ENCODE measurements at places on chromosomes 12 and 14.

GRCh38 chr12:128418944-128419343, 152.0 kb downstream of the TMEM132C start:
- no peak for DNase-seq

- no peak for DNase-seq
These were observed 58.8 kb upstream of the GPR68 start for GRCh38 chr14:91303091-91303923.

GRCh38 chr14:68468437-68469207, 324.2 kb downstream of the ZFP36L1 start:
- no peak for DNase-seq

- no peak for DNase-seq
These were observed 13.1 kb downstream of the NKX2-1 start for GRCh38 chr14:36506732-36507614.

- DNase-seq: no peak
These were observed 204.3 kb downstream of the AEBP2 start for GRCh38 chr12:19643635-19644034.

DNA sequence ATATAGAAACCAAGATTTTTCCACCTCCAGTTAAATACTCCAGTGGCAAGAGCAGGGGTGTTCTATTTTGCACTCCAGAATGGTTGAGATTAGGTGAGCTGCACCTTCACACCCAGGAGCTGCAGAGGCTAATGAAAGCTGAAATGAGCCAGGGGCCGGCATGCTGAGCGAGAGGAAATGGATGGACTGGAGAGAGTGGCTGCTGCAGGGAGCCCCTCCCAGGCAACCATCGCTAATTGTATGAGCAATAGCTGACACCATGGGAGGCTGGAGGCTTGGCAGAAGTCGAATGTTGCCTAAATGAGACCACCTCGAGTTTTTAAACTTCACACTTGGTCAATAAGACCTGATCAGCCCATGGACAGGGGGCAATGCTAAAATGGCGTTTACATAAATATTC, 301.8 kb upstream of the TMPO start:
- DNase-seq: no peak

DNA sequence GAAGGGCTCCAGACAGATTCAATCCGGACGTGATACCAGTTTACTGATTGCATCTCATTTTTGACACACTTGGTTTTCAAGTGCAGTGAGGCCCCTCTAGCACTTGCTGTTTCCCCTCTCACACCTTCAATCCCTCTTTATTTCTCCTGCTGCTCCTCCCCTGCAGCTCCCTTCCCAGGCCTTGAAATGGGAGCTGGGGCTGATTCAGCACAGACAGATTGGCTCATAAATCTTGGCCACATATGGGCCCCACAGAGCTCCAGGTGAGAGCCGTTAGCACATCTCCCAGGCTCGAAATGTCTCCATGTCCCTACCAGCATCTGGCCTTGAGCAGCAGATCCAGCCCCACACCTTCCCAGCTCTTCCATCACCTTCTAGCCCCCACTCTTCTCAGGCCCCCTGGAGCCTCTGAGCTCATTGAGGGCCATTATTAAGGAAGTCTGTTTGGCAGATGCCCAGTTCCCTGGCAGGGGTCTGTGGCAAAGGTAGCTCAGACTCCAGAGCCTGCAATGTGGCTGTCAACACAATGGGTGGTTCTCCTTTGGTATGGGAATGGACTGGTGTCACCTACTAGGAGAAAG, 220.3 kb upstream of the FKBP4 start:
- no peak for DNase-seq

GRCh38 chr12:5243014-5243413, 188.9 kb upstream of the NTF3 start:
- no peak for DNase-seq

GRCh38 chr14:65846196-65846868, 433.8 kb downstream of the FUT8 start:
- no peak for DNase-seq

- DNase-seq: no peak
These were observed 241.2 kb upstream of the G2E3 start for GRCh38 chr14:30317729-30318128.

- no peak for DNase-seq
These were observed 215.1 kb downstream of the CACNA1C start for GRCh38 chr12:2267703-2268470.

- DNase-seq: no peak
These were observed 33.8 kb upstream of the PSMA6 start for GRCh38 chr14:35258420-35258819.

- DNase-seq: no peak
These were observed 76.6 kb downstream of the EMP1 start for GRCh38 chr12:13273097-13273496.

DNA sequence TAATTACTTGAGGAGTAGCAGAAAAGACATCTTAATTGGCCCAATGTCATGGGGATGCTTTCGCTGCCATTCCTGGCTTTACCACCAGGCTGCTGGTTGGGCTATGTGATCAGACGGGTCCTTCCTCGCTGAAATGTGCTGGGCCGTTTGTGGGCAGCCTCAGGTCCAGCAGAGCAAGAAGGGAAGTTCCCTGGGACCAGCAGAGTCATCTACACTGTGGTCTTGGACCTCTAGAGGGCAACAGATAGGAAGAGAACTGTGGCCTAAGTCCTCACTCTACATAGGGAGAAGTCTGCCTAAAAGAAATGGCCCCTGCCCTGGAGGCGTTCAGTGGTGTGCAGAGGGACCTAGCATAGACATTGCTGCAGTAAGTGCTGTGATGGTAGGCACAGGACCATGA, 10.9 kb downstream of the EVL start:
- DNase-seq: no peak

GRCh38 chr12:76583301-76583700, 23.7 kb upstream of the OSBPL8 start:
- DNase-seq: no peak

DNA sequence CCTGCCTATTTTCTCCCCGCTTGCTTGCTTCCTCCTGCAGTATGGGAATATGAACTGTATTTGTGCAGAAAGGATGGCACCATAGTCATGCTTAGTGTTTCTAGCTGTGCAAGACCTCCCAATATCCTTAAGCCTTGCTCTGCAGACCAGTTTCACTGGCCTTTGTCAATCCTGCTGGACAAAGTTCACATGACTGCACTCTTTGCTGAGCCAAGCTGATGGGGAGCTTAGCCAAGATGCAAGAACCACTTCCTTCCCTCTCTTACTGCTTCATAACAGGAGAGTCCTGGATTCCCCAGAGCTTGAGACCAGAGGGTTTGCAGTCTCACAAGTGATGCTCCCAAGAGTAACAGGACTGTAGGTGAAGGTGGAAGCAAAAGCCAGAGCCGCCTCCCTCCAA, 3.8 kb downstream of the ASIC1 start:
- DNase-seq: no peak

GRCh38 chr12:2560356-2560755, 234.4 kb upstream of the FKBP4 start:
- DNase-seq: no peak

- no peak for DNase-seq
These were observed 657 bp downstream of the CBLN3 start for GRCh38 chr14:24428628-24429394.

DNA sequence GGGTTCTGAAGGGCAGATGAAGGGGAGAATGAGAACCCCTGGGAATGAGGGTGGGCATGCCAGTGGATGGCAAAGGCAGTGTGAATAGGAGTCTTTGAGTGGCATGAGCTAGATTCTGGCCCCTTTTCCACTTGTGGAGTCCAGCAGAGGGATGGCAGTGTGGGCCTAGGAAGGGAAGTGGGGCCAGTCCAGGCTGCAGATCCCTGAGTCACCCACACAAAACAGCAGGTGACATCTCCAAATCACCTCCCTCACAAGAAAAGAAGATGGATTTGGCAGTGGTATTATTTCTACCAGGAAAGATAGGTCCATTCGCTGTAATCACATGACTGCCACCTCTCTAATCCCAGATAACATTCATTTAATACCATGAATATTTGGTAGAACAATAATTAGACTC, 151.3 kb downstream of the TTC7B start:
- no peak for DNase-seq

- DNase-seq: no peak
These were observed 93.8 kb upstream of the MON2 start for GRCh38 chr12:62372825-62373224.

DNA sequence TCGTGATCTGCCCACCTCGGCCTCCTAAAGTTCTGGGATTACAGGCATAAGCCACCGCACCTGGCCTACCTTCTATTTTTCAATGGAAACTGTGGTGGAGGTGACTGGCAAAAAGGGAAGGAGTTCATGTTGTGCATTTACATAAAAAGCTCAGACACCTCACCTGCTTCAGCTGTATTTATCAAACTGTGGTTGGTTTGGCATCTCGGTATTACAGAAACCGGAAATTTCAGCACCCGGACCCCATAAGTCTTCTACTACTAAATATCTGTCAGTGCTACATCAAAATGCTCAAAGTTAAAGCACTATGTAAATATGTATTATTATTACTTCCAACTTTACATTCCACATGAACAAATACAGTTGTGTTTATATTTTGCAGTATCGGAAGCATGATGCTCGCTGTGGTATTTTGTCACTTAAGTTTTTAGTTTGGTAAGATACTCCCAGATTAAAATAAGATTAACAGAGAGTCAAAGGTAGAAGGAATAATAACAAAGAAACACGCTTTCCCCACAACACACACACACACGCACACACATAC, 95.4 kb downstream of the ITPR2 start:
- no peak for DNase-seq

GRCh38 chr12:123233505-123234308, 471 bp downstream of the MTRFR start:
- no peak for DNase-seq

DNA sequence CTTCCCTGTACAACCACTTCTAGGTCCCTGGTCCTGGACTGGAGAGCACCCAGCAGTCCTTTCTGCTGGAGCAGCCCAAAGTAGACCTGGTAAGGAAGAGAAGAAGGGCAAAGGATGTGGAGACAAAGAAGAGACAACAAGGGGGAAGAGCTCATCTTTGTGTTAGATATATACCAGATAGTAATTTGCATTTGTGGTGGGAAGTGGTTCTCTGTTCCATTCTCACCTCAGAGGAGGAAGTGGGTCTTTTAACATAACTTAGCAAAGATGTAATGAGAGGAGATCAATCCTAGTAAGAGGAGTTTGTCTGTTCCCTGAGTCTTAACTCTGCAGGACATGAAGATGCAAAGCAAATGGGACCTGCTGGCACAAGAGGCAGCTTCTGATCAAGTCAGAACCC, 8.0 kb downstream of the CCDC198 start:
- DNase-seq: no peak

GRCh38 chr12:41769810-41770209, 374.9 kb downstream of the GXYLT1 start:
- no peak for DNase-seq

GRCh38 chr14:68688872-68689371, 103.9 kb downstream of the ZFP36L1 start:
- no peak for DNase-seq

- no peak for DNase-seq
These were observed 52.5 kb upstream of the EVL start for GRCh38 chr14:100012478-100013327.

GRCh38 chr12:68358532-68359485, 26.6 kb upstream of the MDM1 start:
- no peak for DNase-seq

DNA sequence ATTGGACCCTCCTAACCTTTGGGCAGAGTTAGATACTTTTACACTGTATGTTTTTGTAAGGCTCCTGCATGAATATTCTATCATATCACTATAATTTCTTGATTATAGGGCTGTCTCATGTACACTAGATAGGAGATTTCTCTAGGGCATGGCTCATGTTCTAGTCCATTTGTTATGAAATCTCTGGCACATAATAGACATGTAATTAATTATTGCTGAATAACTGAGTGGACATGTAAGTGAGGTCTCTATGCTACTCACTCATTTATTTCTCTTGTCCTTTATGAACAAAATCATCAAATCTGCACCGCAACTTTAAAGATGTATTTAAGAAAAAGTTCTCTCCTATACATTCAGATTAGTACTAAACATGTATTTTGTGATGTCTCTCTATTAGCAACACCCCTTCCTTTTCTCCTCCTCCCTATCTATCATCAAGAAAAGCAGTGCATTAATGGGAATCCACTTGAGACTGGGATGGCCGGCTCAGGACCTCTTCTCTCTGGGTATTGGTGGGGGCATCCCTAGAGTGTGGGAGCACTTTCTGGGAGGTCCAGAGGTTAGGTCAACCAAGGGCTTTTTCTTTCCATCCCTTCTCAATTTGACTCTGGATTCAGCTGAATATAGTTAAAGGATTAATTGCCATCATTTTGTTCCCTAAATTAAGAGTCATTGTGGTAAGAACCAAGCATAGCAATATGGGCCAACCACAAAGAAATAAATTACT, 168.0 kb upstream of the HMGA2 start:
- no peak for DNase-seq

DNA sequence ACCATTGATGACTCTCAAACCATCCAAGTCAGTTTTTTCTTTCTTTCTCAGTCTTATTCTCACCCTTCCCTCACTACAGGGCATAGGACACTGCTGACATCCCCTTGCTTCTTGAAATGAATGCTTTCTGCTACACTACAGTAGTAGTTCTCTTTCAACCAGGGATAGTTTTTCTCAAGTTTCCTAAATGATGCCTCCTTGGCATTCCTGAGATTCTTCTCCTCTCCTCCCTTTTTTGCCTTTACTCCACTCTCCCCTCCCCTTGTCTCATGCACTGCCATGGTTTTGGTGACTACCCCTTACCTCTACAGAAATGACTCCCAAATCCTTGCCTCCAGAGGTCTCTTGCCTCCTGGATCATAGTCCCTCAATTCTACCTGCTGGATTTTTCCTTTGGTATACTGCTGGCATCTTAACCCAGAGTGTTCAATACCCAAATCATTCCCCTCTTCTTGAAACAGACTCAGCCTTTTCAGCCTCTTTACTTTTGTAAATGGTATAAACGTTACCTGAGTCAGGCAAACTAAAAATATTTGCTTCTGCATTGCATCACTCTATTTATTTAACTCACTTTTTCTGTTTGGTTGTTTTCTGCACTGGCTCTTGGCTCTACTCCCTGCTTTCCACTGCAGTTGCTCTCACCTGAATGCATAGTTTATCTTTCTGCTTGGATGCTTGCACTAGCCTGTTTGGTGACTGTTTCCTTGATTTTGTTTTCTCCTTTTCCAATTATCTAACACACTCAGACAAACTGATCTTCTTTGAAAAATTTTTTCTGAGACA, 211.6 kb upstream of the IGF1 start:
- no peak for DNase-seq

DNA sequence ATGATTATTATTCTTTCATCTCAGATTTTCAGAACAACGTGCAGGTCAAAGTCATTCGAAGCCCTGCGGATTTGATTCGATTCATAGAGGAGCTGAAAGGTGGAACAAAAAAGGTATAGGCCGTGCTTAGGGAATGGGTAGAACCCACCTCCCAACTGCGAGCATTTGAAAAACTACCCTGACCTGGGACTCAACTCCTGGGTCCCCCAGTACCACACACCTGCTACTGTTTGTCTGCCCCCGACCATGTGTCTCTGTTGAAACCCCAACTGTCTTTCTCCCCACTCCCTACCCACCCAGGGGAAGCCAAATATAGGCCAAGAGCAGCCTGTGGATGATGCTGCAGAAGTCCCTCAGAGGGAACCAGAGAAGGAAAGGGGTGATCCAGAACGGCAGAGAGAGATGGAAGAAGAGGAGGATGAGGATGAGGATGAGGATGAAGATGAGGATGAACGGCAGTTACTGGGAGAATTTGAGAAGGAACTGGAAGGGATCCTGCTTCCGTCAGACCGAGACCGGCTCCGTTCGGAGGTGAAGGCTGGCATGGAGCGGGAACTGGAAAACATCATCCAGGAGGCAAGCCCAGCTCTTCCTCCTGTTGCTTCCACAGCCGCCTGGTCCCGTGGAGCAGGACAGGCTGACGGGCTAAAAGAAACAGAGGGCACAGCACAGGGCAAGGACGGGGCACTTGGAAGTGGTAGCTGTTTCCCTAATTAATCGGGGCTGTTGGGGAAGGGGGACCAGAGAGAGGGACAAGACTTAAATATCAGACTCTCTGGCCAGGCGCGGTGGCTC, 20.5 kb downstream of the AGAP2 start:
- DNase-seq: no peak
